ENCODE measurements at places on chromosomes 3 and 15. TPM values are rescaled to one million over a fixed set of nuclear protein-coding genes. Genes with fewer than 3 reads are reported as not detected.

The RPL35A gene
- total RNA-seq, result 1,372 TPM

DNA sequence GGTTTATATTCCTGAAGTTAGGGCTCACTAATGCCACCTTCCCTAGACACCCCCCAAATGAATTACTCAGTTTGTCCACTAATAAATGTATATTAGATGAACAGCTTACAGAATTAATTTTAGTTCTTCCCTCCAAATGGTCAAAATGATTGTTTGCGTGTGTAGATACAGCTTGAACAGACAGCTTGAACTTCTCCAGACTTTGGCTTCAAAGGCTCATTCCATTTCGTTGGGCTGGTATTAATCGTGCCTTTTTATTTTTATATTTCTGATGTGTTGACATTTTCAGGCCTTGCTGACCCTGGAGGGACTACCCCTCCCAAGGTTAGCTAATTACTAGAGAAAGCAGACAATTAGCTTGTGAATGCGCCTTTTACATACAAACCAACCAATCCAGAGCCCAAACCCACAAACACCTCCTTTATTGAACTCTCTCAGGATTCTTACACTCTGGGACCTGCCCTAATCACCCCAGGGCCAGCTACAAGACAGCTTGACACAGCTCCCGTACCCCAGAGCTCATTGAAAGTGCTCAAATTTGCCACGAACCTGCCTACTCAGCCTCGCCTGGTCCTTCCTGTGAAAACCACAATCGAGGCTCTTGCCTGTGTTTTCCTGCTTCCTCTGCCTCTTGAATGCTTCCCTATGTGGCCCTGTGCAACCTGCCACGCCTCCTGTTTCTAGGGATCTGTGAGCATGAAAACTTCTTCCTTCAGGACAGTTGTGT, 40.3 kb downstream of the RPL22L1 start:
- no peak for DNase-seq

- DNase-seq, result no peak
Measured at GRCh38 chr3:108546692-108547091, 36.3 kb upstream of the MYH15 start.

GRCh38 chr15:82146990-82147461, 101.2 kb upstream of the MEX3B start:
- DNase-seq, result no peak

The TNNC1 gene
- total RNA-seq, result 1.5 TPM

DNA sequence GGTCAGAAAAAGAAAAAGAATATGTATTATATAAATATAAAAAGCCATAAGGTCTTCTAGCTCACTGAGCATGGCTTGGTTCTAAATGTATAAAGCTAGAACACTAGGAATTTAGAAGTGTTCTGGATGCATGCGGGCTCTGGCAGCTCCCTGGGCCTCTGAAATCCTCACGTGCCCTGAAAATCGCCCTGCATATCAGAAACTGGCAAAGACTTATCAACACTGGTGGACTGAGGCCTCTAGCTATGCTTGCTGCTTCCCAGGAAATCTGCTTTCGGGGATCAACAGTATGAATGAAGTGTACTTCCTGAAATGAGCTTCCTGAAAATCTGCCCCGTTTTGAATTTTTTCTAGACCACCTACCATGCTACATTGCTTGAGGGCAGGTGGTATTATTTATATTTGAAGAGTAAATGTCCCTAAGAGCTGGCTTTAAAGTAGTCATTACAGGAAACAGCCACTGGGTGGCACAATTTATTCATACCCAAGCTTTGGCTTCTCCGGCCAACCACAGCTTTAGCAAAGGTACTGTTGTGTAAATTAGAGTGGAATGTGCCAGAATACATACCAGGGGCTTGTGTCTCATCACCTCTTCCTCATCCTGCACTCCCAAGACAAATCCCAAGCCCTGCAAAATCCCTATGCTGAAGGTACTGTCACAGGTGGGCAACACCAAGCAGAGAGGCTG, 17.7 kb downstream of the CRTAP start:
- DNase-seq, result peak; percentile 82

The SELENOT gene
- total RNA-seq, result 135 TPM

- DNase-seq, result peak; percentile 82
Measured at GRCh38 chr15:40928821-40929659, at the start of gene DLL4. Gene DLL4 (plus strand): TSS chr15:40929340. CDS start chr15:40929669, 329 bp downstream.

GRCh38 chr3:170506556-170506955, 79.3 kb downstream of the SLC7A14 start:
- DNase-seq, result no peak

GRCh38 chr3:77590191-77590590, 550.3 kb downstream of the ROBO2 start:
- no peak for DNase-seq

GRCh38 chr3:146187334-146187950, 26.5 kb upstream of the PLOD2 start:
- no peak for DNase-seq

- DNase-seq, result no peak
Measured at GRCh38 chr3:190597291-190597690, 83.4 kb downstream of the IL1RAP start.

- no peak for DNase-seq
Measured at GRCh38 chr15:70523616-70524015, 239.7 kb downstream of the UACA start.

The ACTC1 gene
- not detected for total RNA-seq

DNA sequence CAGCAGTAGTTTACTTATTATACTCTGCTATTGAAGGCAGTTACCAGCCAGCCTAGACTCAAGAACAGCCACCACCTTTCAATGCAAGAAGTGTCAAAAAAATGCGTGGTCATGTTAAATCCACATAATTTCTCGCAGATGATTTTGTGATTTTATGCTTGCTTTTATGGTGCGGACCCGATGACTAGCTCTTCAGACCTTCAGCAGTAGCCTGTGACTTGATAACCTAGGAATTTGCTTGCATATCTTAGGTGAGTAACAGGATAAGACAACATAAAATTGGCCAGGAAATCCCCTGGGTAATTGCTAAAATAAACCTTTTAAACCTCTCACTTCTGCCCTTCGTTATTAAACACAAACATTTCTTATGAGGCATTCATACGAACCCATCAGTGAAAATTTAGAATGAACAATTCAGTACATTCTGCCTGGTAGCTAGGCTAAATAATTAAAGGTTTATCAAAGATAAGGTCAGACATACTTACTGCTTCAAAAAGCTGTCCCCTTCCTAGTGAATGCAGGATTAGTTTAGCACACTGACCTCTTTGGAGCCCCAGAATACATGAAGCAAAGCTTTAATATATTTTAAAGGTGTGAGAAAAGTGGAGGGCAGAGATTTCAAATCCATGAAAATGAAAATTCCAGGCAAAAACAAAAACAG, 798.8 kb downstream of the OTOL1 start:
- DNase-seq, result no peak

DNA sequence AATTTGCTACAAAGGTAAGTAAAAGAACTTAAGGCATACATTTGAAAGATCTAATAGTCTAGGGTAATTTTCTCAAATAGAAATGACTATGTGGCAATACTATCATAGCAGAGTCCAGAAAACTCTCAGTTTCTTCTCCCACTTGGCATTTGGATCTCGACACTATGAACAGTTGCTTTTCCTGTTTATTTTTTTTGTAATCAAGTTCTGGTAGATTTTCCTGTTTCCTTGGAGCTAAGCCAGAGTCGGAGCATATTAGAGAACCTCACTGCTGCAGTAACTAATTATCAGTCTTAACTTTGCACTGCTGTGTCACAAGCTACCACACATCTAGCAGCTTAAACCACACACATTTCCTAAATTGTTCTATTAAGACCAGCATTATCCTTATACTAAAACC, 44.9 kb upstream of the ZNF385D start:
- no peak for DNase-seq

The HRG gene
- total RNA-seq, result not detected

The SNAPC5 gene
- 33.5 TPM for total RNA-seq

All from activated CD4-positive, alpha-beta T cell treated with anti-CD3 and anti-CD28 coated beads, Interleukin-2, amount 10 ng/mL, durations not matched to agents 24 days and 14 days (primary cell).